ENCODE measurements at places on chromosomes 5 and 9.

GRCh38 chr5:108093186-108093585 lies 288.7 kb downstream of the FBXL17 start:
- DNase-seq: no peak

DNA sequence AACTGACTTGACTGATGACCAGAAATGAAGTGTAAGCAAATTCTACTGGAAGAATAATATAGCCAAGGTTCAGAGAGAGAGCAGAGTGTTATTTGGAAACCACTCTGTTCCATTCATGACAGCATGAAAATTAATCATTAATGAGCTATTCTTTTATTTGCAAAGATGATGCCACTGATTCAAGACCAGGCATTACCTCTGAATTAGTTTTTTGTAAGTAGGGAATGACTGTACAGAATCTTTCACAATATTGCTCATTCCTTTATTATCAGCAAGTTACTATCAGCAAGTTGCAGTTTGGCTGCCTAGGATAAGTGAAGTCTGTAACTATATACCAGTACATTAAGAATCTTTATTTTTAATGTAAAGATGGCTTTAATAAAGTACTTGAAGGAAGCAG lies 75.1 kb upstream of the RGMB start:
- DNase-seq: no peak

GRCh38 chr5:140258873-140259272 lies 44.0 kb downstream of the PFDN1 start:
- DNase-seq: no peak

- DNase-seq: no peak
Measured at GRCh38 chr5:73974871-73975360, 348.9 kb downstream of the ARHGEF28 start.

DNA sequence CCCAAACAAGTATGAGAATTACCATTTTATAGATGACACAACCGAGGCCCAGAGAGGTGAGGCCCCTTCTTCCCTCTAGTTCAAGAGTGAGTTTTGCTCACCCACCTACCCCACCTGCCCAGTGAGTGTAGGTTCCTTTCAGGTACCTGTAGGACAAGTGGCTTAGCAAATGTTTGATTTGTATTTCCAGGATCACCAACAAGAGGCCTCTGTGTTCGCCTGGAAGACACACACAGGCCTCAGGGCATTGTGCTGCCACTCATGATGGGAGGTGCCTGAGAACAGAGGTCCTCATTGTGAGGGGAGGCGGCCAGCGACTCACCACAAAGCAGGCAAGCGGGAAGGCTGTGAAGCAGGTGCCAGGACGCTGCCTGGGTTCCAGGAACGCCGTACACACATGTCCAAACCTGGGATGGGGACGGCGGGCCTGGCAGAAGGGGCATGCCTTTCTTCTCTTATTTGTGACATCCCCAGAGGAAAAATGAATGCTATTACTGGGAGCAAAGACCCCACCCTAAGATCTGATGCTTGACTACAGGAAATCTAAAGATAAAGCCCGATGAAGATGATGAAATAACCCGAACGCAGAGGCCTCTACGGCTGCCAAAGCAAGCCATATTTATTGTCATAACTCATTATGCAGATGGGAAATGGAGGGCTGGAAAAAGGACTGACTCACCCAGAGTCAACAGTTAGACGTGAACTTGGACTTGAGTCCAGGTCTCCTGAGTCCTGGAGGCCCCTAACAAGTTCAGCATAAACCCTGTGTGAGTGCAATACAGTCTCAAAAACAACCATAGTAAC lies 60.2 kb upstream of the SLC25A51 start:
- DNase-seq: no peak

DNA sequence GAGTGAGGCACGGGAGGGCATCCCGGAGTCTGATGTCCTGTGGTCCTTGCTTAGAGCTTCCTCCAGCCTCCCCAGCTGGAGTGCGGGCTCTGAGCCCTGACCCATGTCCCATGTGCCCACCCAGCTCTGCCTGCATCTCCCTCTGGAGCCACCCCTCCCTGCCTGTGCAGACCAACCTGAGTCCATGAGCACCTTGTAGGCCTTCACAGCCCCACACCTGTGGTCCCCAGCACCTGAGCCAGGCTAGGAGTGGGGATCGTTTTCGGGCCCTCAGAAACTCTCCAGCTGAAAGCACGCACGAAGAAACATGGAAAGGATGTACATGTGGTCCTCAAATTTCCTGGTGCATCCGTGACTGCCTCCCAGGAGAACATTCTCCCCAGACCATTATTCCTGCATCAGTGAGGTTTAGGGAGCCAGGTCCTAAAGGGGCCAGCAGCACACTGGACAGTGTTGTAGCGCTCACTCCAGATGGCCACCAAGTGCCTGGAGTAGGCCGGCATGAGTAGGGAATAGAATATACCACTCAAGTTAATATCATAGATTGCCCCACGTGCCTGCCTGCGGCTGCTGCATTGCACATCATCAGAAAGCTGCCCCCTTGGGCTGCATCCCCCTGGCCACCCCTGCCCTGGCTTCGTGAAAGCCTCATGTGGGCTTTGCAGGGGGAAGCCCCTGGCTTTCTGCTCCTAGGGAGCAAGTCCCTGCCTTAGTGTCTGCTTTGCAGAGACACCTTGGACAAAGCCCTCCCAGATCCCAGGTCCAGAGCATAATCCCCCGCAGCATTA lies 80.6 kb downstream of the WNK2 start:
- DNase-seq: no peak

DNA sequence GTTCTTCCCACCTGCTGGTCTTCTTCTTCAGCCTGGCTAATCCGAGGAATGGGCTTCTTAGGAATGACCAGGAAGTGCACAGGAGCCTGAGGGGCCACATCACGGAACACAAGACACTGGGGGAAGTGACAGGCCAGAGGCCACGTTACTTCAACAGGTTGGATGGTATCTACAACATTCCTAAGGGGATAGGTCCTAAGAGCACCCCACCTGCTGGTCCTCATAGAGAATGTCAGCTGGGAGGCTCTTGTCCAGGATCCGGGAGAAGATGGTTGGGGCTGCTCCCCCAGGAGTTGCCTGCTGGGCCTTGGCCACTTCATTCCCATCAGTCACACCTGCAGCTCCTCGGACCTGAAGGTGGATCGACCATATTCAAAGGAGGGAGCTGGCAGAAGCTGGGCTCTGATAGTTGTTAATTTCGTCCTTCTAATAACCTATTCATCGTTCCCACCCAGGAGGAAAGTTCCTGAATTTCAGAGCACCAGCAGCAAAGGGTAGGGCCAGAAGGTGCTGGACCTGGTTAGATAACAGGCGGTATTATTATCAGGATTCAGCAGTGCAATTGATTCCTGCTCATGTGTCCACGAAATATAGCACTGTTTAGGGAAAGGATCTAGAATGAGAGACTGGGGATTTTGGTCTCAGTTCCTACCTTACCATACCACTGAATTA lies 1.3 kb downstream of the HINT2 start:
- DNase-seq: peak; percentile 72

DNA sequence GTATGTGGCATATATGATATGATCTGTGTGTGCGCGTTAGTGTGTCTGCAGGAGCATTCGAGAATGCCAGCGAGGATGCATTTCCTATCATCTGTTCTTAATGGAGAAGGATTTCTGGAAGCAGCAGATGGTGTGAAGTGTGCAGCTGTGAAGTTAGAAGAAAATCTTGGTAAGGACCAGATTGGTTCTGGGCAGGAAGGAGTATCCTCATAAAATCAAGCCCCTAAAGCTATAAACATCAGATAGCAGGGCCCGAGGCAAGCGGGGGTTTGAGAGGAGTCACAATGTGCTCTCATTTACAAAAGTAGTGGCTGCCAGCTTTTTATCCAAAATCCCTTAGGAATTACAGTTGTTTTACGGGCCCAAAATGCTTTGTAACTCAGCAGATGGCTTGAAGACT lies 40.0 kb downstream of the DAPK1 start:
- no peak for DNase-seq

- DNase-seq: no peak
Measured at GRCh38 chr5:141439411-141440141, 9.3 kb downstream of the PCDHGA12 start.

GRCh38 chr5:170750791-170751190 lies 32.7 kb upstream of the GABRP start:
- DNase-seq: peak; percentile 20

- DNase-seq: no peak
Measured at GRCh38 chr5:168583742-168584482, 4.7 kb upstream of the PANK3 start.

DNA sequence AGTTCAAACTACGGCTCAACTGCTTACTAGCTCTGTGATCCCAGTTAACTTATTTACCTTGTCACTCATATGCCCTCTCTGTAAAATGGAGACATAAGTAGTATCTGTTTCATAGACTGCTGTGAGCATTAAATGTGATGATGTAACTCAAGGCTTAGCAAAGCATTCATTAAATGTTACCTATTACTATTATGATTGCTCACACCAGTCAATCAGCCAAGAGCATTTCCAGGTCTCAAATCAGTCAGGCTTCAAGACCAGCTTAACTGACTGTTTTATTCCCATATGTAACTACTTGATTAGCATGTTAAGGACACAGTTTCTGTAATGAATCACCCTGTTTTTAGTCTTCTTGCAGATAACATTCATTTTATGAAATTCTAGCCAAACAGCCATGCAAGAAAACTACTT lies 413.3 kb downstream of the MLLT3 start:
- no peak for DNase-seq

- DNase-seq: no peak
Measured at GRCh38 chr5:62689599-62690368, 111.2 kb downstream of the LRRC70 start.

DNA sequence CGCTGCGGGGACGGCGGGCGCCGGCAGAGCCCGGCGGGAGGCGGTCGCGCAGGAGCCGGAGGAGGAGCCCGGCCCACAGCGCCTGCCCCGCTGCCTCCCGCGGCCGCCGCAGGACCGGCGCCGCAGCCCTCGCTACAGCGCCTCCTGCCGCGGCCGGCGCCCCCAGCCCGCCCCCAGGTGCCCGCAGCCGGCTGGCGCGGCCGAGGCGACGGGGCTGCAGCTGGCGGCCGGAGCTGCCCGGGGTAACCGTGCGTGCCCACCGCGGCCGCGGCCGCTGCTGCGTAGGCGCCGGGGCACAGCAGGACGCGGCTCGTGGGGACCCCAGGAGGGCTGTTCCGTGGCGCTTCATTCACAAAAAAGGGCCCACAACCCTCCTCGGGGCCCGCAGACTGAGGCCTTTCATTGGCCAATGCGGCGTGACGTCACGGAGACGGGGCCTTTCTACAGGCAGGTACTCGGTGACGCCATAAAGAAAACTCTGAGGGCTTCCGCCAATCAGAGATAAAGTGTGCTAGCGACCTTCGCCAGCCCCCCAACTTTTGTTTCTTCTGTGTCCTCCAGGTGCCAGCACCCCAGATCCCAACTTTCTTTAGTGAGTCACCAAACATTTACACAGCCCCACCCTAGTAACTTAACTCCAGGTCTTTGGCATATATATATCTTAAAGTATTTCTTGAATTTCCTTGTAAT lies at the start of gene CDC14B:
Gene CDC14B (minus strand): TSS at position 353 of the 690 bp plus-strand sequence. CDS start 465 bp downstream, outside the sequence.
- DNase-seq: peak; percentile 96

DNA sequence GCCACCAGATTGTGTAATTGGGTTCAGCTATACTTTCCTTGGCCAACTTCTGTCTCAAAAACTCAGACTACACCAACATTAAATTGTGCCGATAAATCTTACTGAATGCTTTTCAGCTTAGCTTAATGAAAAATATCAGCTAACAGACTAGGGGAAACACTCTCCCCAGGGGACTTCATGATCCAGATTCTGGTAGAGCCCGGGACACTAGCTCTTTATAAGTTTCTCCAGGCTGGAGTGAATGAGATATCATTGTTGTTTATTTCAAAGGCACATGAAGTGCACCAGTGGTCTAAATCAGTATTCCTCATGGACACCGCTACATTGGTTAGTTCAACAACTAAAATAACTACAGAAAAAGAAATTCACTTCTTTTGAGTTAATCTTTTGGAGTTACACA lies 10.5 kb upstream of the LHFPL2 start:
- no peak for DNase-seq

DNA sequence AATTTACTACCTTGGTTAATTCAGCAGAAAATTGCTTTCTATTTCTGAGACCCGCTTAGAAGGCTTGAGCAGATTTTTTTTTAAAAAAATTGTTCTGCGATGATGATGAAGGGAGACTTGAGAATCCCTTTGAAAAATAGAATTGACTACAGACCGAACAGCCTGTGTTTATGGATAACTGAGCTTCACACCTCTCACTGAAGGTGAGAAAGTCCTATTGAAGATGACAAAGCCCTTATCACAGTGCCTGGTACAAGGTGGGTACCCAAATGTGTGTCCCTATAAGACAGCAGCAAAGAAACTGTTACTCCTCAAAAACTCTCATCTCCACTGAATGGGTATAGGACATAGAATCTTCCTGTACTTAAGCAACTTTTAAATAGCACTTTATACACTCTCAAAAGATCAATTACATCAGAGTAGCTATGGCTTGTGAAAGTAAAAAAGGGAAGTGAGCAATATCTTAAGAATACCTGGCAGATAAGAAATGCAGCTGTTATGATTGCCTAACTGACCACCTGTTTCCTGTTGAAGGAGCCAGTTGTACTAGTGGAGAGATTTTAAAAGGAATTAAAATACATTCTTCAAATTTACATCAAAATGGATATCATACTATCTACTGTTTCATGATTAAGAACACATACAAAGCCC lies 419.7 kb downstream of the CHSY3 start:
- DNase-seq: no peak

- DNase-seq: no peak
Measured at GRCh38 chr9:4970970-4971641, 14.0 kb upstream of the JAK2 start.

Measured in endodermal cell (in vitro differentiated cells).